SW 1271 (cell line): ENCODE measurements at places on chromosomes 12 and 14.

DNA sequence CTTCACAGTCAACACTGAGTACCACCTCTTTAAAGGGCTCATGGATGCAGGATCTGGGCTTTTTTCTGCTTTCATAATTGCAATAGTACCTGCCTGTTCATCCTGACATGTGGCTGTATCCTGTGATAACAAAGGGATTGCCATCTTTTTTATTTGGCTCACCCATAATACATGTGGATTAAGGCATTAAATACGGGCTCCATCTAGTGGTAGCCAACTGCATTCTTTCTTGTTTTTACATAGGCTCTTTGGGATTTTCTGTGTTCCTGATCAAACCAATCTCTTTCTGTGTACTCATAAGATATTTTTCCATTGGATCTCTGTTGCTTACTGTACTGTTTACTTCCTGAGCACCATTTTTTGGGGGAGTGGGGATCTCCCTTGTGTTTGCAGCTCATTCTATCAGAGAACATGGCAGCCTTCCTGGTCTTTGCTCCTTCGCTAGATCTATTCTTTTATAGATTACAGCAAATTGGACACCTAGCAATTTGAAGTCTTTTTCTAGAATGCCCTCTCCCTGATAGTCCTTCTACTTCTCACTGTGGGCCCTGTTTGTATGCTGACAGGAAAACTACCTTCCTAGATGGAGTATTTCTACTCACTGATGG, 723.4 kb upstream of the MDGA2 start:
- DNase-seq, result peak; percentile 6

DNA sequence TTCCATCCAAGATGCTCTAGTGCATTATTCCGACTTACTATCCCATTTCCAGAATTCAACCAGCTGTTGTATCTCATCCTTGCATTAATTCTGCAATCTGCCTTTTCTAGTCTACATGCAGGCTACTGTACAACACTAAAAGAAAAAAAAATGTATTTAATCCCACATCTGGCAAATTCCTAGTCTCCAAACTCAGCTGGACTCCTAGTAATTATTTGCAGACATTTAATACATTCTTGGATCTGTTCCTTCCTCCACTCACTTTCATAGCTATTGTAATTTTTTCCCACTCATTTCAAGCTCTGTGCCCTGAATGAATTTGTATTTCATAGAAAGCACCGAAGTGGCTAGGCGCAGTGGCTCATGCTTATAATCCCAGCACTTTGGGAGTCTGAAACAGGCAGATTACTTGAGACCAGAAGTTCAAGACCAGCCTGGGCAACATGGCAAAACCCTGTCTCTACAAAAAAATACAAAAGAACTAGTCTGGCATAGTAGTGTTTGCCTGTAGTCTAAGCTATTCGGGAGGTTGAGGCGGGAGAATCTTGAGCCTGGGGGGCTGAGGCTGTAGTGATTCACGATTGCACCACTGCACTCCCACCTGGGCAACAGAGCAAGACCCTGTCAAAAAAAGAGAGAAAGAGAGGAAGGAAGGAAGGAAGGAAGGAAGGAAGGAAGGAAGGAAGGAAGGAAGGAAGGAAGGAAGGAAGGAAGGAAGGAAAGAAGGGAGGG, 39.5 kb upstream of the YAF2 start:
- DNase-seq, result no peak

- no peak for DNase-seq
These were observed 79.4 kb upstream of the GPR68 start for GRCh38 chr14:91323671-91324605.

GRCh38 chr12:117363056-117363662, 1.7 kb upstream of the NOS1 start:
- no peak for DNase-seq

- DNase-seq, result no peak
These were observed 121.1 kb downstream of the CAND1 start for GRCh38 chr12:67390273-67390672.

GRCh38 chr12:70985850-70986249, 65.3 kb upstream of the PTPRR start:
- no peak for DNase-seq

DNA sequence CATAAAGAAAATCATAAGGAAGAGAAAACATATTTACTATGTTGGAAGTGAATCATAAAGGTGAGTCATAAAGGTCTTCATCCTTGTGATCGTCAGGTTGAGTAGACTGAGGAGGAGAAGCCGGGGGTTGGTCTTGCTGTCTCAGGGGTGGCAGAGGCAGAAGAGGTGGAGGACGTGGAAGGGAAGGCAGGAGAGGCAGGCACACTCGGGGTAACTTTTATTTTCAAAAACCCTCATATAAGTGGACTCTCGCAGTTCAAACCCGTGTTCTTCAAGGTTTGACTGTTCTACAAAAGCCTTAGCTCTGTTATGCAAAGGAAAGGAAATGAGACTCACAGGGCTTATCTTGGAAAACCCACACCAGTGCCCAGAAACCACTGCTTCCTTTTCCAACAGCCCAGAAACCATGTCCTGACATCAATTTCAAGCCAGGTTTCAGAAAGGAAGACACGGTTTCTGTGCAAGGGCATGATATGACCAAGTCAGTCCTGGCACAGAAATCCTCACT, 14.0 kb downstream of the SMCO2 start:
- DNase-seq, result peak; percentile 4

DNA sequence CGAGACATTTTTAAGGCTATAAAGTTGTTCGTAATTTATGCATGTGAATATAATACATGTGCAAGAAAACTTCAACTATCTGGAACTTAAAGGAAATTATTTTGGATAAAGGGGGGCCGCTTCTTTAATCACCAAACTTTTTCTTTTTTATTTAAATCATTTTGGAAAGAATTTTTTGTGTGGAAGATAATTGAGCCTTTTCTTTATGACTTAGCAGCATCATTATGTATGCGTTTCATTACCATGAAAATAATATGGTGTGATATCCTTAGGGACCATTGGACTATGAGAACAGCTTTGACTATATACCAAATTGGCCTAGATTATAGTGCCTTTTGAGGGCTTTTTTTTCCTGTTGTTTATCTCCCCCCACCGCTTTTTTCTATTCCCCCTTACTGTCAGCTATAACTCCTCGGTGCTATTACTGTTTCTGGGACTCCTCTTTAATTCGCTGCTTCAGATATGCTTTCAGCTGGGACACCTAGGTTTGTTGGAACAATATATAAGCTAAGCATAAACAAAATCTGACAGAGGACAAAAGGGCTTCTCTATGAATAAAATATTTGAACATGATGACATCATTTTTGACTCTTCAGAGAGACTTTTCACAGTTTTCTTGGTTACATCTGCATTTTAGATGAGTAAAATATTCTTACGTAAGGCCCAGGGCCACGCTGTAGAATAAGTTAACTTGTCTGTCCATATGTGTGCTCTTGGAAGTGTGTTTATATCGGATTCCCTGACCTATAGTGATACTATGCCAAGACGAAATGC, 392.7 kb downstream of the NPAS3 start:
- no peak for DNase-seq

DNA sequence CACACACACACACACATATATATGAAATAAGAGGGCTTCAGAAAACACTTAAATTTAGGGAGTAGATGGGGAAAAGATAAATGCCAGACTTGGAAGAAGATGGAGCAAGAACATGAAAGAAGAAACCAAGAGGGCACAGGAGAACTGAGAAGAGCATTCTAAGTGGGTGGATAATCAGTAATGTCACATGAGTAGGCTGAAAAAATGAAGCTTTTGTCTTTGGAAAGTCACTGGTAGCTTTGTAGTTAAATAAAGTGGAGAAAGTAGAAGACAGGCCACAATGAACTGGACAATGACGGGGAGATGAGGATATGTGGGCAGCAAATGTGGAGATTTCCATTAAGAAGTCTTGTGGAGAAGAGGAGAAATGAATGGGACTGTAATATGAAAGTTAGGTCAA, 2.2 kb upstream of the ZC2HC1C start:
- DNase-seq, result no peak

GRCh38 chr12:128856035-128856790, 2.9 kb downstream of the GLT1D1 start:
- DNase-seq, result no peak

GRCh38 chr12:124898200-124898922, 16.1 kb downstream of the UBC start:
- peak; percentile 32 for DNase-seq
